ENCODE measurements at places on chromosomes 5 and 9.

- peak; percentile 83 for DNase-seq
These were observed at the start of gene CCNG1 for GRCh38 chr5:163437309-163438182. CCNG1 (plus strand) TSS chr5:163437595; CDS start chr5:163439257, 1,662 bp downstream.

- DNase-seq: peak; percentile 40
These were observed 71.4 kb downstream of the SERINC5 start for GRCh38 chr5:80184235-80185023.

DNA sequence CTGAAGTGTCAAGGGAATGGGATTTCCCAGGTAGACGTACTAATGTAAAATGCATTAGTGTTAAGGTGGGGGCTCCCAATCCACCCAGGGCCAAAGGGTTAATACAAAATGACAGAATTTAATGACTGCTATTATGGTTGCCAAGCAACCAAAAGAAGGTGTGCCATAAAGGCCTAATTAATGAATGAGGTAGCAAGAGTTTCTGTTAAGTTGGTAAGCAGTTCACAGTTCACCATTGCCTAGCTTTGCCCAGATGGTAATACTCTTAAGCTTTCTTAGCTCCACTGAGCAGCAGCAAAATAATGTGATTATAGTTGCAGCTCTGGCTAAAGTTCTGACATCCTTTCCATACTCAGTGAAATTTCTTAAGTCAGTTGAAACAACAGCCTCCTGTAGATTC lies 211.7 kb downstream of the DENND1A start:
- no peak for DNase-seq

DNA sequence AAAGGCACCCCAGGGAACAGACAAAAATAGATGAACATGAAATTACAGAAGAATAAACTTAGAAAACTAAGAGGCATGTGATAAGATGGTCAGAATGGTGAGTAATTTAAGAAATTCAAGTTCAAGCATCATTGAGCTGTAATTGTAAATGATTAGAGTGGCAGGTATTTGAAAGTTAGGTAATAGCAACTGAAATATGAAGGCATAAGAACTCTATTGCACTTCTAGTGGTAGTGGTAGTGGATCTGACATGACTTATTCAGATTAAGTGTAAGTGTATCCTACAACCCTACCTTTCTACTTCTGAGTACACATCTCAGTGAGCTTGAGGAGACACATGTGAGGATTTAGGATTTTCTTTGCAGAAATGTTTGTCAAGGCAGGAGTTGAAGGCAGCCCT lies 192.9 kb upstream of the RIOK2 start:
- DNase-seq: no peak

DNA sequence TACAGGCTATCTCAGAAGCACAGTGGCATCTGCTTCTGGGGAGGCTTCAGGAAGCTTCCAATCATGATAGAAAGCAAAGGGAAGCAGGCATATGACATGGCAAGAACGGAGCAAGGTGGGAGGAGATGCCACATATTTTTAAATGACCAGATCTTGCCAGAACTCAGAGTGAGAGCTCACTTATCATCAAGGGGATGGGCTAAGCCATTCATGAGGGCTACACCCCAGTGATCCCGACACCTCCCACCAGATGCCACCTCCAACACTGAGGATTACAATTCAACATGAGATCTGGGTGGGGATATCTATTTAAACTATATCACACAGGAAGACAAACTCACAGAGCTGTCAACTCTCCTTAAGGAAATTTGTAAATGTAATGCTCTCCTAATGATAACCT lies 258.8 kb downstream of the SPOCK1 start:
- no peak for DNase-seq
